SHP77 (cell line): ENCODE measurements at places on chromosomes 5 and 9.
A peak's percentile ranks its signal among the peaks of the same experiment; 100 is the strongest.

- DNase-seq = no peak
These were observed 176.9 kb downstream of the RORB start for GRCh38 chr9:74674077-74674476.

GRCh38 chr9:120486347-120486746 lies 93.6 kb downstream of the CDK5RAP2 start:
- DNase-seq = peak; percentile 22

DNA sequence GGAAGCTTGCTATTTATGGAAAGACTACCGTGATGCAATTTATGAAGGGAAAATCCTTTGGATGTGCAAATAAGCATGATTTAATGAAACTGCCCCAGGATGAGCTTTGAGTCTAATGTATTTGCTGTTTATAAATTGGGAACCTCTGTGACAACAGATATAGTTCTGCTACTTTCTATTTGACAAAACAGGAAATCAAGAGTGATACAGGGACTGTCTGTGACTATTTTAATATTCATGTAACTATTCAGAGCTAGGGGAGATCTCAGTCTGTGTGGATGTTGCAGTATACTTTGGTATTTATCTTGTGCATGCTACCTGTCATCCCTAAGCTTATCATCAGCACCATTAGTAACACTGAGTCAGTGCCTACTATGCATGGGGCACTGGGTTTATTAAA lies 132.1 kb downstream of the PDZD2 start:
- no peak for DNase-seq

DNA sequence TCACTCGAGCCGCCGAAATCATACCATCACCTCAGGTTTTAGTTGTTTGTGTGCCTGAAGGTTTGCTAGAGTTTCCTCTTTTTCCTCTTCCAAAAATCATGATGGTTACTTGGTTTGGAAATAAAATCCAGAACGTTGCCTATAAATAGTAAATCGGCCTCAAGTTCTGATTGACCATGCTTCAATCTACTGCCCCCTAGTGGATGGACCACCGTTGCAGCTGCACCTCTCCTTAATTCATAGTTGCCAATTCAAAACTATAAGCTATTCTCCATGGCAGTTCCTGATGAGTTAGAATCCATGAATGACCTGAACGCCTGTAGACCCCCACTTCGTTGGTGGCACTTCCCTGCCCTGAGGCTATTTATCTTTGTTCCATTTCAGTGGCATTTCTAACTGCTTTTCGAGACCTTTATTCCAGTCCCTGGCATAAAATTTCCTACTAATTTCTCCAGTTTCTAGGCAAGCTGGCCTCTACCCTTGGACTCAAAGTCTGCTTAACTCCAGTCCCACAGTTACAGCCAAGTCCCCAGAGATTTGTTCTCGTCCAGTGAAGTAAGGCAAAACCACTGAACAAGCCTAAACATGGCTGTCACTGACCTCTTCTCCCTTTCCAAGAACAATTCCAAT lies 422.6 kb downstream of the EFNA5 start:
- DNase-seq = peak; percentile 13

GRCh38 chr5:84119252-84119651 lies 265.4 kb downstream of the EDIL3 start:
- no peak for DNase-seq

GRCh38 chr5:148033134-148033533 lies 30.6 kb upstream of the SPINK5 start:
- DNase-seq = no peak

GRCh38 chr9:89548071-89548638 lies 50.2 kb upstream of the SEMA4D start:
- DNase-seq = no peak

- DNase-seq = no peak
These were observed 44.3 kb downstream of the FBN2 start for GRCh38 chr5:128493657-128494329.

- no peak for DNase-seq
These were observed 29.2 kb downstream of the PROP1 start for GRCh38 chr5:177966839-177967166.
